ENCODE measurements at places on chromosomes 1 and 21.
A peak's percentile ranks its signal among the peaks of the same experiment; 100 is the strongest.

DNA sequence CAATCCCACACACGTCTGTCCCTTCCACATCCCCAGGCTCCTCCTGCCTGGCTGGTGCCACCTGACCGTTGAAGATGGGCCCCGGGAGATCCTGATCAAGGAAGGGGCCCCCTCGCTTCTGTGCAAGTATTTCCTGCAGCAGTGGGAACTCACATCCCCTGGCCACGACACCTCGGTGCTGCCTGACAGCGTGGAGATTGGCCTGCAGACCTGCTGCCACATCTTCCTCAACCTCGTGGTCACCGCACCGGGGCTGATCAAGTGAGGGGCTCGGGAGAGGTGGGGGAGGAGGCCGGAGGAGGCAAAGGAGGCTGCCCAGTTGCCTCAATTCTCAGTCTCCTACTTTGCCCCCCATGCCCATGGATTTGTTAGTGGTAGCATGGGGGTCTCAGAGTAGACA, 5.6 kb downstream of the NCDN start:
- no peak for DNase-seq

GRCh38 chr1:115237507-115237906, 100.5 kb downstream of the NGF start:
- no peak for DNase-seq

DNA sequence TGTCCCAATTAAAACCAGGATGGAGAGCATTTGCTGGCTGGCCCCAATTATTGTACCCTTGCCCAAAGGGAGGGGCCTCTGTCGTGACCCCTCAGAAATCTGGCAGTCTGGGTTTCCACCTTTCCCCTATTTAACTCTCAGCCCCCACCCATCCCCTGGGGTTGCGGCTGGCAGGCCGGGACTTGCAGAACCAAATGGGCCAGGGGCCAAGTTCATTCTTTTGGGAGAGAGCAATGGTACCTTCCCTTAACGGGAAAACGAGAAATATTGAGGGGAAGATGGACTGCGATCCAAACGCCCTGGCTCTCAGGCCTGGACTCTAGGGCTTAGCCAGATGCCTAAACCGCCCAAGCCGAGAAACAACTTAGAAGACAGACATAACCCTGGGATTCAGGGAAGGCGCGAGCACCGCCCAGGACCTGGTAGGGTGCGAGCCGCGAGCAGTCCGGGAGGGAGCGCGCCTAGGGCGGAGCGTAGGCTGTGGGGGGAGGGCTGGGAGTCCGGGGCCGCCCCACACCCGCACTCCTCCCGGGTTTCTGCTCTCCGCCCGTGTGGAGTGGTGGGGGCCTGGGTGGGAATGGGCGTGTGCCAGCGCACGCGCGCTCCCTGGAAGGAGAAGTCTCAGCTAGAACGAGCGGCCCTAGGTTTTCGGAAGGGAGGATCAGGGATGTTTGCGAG, at the start of gene SLC27A3:
SLC27A3 (plus strand) TSS at position 628 of the 678 bp plus-strand sequence. CDS start 91 bp downstream, outside the sequence.
- peak; percentile 88 for DNase-seq

DNA sequence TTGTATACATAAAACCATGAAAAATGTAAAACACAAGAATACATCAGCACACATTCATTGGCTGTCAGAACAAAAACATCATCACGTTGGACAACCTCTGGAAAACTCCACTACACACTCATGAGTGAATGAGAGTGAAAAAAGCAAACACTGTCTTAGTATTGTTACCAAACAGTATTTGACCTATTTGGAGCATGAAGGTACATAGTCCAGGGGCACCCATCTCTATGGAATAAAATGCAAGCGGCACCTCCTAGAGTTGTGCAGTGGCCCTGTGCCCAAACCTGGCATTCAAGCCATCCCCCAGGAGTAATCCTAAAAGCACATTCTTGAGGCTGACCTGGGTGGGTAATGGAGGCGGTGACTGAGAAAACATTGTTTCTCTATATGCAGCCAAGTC, 67.0 kb upstream of the SOD1 start:
- no peak for DNase-seq

DNA sequence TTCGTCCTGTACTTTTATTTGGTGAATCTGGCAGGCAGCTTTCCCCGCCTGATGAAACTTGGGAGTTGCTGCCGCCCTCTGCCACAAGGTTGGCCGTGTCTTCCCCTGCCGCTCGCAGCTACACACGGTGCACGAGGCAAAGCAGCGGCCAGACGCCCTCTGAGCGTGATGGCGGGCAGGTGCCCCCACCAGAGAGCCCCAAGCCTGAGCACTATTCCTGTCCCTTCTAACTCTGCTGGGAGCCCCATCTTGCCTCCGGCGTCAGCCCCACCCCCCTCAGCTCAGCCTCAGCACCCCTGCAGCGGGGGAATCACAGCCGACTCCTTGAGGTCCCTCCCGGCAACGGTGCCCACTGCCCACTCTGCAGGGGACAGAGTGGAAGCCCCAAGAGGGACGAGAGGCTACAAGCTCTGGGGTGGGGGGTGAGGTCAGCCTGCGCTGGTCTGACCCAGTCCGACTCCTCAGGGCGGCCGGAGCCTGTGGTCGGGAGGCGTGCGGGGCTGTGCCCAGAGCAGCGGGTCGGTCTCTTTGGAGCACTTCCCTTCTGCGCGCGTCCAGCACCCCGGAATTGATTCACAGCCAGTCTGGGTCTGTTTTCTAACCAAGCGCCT, 41.3 kb downstream of the RIPK4 start:
- no peak for DNase-seq

- DNase-seq, result no peak
These were observed 49.8 kb upstream of the SCAF4 start for GRCh38 chr21:31781737-31782136.

- no peak for DNase-seq
These were observed 53.9 kb upstream of the GNG4 start for GRCh38 chr1:235703506-235703905.

DNA sequence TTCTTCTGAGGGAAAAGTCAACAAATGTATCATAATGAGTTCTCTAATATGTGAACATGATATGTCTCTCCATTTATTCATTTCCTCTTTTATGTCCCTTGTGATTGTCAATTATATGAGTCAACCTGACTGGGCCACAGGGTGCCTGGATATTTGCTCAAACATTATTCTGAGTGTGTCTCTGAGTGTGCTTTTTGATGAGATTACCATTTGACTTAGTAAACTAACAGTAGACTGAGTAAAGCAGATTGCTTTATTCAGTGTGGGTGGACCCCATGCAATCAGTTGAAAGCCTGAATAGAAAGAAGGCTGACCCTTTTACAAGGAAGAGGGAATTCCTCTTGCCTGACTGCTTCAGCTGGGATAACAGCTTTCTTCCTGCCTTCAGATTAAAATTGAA, 142.6 kb downstream of the SLC35F3 start:
- DNase-seq, result no peak

DNA sequence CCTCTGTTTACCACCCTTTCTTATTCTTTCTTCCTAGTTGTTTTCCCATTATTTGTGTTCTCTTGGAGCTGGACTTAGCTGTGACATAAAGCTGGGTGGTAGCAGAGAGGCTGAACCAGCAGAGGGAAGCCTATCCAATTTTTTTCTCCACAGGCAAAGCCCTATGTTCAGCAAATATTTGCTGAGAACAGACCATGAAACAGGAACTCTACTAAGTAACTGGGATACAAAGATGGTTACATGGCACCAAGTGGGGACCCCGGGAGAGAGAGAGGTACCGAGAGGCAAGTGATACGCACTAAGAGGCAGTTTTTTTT, 6.6 kb downstream of the CFAP141 start:
- DNase-seq, result no peak

DNA sequence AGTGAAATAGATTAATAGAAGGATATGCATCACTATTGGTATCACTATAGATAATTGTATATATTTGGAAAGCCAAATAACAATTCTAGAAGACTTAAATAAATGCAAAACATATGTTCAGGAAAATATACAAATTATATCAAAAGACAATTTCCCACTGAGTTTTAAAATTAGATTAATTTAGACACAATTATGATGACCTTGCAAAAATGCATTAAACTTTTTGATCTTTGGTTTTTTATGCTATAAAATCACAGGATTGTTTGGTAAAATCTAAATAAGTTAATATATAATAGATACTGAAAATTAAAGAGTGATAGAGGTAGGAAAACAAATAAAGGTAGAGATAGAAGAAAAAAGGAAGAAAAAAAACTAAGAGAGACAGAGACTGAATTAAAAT, 2027.7 kb downstream of the MRPL39 start:
- no peak for DNase-seq

DNA sequence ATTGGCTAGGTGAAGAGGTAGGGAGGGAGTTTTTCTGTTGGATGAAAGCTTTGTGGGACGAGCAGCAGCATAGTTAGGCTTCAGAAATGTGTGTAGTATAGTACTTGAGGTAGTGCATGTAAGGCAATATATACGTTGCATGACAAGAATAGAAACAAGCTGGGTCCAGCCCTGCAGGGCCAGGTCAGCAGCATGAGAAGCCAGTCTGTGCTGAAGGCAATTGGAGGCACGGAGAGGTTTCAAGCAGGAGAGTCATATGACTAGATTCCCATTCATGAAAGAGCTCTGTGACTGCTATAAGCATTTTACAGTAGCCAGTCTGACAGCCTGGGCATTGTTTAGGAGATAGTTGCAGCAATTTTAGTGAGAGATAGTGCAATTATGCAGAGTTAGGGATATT, 84.2 kb upstream of the DSCAM start:
- no peak for DNase-seq

DNA sequence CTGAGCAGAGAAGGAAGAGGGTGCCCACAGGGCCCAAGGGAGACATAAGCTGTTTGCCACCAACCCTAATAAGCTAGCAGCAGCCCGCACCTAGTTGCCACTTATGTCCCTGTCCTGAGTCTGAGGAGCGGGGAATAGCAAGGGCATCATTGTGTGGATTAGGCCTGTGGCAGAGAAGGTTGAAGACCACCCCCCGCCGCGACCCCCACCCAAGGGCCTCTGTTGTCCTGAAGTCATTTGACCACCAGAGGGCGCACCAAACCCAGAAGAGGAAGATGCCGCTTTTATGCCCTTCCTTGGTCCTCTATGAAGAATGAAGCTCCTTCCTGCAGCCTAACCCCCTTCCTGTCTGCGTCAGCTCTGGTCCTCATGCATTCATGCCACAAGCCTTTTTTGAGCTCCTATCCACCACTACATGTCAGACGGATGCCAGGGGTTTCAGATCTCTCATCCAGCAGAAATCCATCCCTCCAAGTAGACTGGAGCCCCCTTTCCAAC, 16.6 kb downstream of the RHBG start:
- peak; percentile 48 for DNase-seq

DNA sequence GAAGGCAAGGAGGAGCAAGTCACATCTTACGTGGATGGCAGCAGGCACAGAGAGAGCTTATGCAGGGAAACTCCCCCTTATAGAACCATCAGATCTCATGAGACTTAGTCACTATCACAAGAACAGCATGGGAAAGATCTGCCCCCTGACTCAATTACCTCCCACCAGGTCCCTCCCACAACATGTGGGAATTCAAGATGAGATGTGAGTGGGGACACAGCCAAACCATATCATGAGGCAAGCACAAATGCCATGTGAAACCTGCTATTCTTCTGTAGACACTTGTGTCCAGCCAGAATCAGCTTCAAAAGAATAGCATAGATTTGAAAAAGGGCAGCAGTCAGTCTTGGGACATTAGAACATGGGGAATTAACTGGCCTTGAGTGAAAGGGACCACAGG, 32.2 kb upstream of the UBE2U start:
- DNase-seq, result no peak

- no peak for DNase-seq
These were observed 1.6 kb upstream of the STK40 start for GRCh38 chr1:36387141-36387949.

GRCh38 chr1:186487163-186487562, 26.2 kb upstream of the PDC start:
- DNase-seq, result no peak

- no peak for DNase-seq
These were observed 22.1 kb upstream of the SLC44A3 start for GRCh38 chr1:94798054-94798453.

DNA sequence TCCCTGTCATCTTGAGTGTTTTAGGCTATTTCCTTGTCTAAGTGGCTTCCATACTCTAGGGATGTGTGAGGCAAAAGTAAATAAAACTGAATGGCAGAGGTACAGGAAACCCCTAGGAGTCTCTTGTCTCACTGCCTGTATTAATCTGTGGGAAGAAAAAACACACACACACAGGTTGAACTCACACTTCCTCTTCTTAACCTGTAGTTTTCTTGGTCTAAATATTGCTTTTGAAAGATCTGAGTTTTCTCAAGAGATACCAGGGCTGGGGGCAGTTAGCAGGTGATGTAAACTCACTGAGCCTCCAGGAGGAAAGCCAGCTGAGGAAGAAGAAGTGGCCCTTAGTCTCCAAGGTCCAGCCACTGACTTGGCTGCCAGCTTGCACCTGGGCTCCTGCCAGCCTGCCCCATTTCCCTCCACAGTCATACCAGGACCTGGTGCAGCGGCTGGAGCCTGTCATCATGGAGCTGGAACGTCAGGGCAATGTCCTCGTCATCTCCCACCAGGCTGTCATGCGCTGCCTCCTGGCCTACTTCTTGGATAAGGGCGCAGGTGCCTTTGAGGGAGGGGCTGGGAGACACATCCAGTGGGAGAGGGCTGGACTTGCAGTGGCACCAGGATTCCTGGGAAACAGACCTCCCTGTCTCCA, 16.9 kb downstream of the PFKFB2 start:
- no peak for DNase-seq

DNA sequence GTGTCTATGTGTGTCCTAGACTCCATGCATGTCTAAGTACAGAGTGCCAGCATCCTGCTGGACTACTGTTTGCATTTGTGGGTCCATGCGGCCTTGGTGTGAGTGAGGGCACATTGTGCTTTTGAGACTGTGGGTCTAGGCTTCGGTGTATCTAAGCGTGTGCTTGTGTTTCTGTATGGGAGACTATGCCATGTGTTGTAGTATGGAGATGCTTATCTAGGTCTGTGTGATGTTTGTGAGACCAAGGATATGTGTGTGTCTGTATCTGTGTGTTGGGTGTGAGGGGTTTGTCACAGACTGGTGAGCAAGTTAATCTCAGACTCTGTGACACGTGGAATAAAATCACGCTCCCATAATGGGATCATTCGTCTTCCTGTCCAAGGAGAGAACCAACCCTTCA, 14.5 kb downstream of the AHDC1 start:
- no peak for DNase-seq

DNA sequence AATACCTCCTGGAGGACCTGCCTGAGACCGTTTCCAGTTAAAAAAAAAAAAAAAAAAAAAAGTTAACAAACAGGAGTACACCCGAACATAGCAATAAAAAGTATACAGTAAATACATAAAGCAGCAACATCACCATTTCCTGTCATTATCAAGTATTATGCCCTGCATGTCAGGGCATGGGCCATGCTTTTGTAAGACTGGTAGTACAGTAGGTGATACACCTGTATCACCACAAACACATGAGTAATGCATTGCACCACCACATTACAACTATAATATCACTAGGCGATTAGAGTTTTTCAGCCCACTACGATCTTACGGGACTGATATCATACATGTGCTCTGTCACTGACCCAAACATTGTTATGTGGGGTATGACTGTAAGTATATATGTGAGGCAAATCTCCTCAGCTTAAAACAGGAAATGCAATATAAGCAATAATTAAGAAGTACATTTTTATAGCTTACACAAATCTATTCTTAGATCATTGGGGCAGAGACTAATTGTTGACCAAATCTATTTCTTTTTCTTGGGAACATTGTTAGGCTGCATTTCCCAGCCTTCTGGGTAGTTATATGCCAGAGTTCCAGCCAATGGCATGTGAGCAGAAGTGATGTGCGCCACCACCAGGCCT, 98.1 kb downstream of the PLD5 start:
- DNase-seq, result no peak

- no peak for DNase-seq
These were observed 155.1 kb downstream of the PTPRU start for GRCh38 chr1:29391362-29391880.
